ENCODE measurements at places on chromosomes 6 and 20.

GRCh38 chr20:23541776-23542175 is 26.5 kb downstream of the CST9L start:
- no peak for DNase-seq

GRCh38 chr20:40641809-40642208 is 47.2 kb downstream of the MAFB start:
- no peak for DNase-seq

DNA sequence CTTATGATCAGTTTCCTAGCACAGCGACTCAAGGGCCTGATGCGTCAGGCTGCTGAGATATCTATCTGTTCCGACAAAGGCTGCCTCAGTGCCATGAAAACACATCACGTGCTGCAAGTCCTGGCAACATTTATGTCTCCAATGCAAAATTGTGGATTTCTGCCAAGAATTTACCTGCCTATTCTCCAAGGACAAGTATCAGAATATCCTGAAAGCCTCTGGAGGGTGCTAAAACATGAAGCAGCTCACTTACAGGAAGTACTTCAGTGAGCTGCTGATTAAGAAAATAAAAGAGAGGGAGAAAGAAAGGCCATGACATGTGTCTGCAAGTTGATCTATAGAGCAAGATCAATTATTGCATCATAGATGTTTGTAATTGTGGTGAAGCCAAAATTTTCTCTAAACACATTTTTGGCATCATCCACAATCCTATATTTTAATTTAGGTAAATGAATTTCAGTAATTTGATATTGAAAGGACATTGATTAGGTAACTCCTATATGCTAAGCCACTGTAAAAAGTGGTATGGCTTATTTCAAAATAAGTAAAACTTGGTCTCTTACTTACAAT is 25.8 kb upstream of the TPBG start:
- DNase-seq, result no peak

DNA sequence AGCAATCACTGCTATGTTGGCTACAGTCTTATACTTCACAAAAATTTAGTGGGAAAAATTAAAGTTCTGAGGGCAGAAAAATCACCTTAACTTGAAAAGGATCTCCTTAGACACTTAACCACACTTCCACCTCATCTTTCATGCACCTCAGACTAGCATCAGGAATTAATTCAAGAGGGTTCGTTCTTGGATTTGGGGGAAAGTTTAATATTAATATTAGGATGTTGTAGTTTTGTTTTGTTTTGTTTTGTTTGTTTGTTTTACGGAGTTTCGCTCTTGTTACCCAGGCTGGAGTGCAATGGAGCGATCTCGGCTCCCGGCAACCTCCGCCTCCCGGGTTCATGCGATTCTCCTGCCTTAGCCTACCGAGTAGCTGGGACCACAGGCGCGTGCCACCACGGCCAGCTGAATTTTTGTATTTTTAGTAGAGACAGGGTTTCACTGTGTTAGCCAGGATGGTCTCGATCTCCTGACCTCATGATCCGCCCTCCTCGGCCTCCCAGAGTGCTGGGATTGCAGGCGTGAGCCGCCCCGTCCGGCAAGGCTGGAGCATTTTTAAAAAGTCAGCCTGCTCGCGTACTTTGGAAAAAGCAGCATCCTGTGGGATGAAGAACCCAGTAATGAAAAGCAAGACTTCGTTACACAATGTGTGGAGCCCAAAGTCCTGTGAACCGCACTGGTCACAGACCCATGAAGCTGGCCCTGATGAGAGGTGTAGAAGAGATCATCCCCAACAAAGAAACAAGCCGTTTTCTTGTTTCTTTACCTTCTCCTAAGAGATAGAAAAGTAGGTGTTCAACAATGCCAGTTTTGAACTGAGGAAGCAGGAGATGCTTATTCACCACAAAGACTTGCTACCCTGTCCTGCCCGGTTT is 194.9 kb downstream of the GPX5 start:
- DNase-seq, result no peak

GRCh38 chr20:17298171-17298570 is 71.3 kb downstream of the PCSK2 start:
- DNase-seq, result no peak

DNA sequence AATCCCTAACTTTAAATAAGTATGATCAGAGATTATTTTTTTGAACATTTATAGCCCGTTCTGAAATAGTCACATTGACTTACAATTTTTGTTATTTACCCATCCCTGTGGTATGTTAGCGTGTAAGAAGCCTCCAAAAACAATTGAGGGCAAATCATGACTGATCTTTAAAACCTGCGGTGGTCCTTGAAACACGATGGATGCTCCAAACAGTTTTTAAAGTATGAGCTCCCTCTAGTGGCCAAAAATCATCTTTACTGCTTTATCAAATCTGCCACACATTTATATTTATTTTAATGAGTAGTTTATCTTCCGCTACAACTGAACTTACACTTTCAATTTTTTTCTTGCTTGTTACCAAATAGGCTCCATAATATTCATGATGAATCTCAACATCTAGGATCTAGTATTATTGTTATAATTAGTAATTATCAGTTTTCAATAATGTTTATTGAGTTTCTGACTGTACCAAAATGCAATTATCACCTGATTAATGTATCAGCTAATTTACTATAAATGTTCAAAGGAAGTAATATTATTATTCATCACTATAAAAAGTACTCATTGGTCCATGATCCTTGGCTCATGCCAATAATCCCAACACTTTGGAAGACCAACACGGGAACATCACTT is 52.2 kb downstream of the MARCKS start:
- DNase-seq, result no peak

DNA sequence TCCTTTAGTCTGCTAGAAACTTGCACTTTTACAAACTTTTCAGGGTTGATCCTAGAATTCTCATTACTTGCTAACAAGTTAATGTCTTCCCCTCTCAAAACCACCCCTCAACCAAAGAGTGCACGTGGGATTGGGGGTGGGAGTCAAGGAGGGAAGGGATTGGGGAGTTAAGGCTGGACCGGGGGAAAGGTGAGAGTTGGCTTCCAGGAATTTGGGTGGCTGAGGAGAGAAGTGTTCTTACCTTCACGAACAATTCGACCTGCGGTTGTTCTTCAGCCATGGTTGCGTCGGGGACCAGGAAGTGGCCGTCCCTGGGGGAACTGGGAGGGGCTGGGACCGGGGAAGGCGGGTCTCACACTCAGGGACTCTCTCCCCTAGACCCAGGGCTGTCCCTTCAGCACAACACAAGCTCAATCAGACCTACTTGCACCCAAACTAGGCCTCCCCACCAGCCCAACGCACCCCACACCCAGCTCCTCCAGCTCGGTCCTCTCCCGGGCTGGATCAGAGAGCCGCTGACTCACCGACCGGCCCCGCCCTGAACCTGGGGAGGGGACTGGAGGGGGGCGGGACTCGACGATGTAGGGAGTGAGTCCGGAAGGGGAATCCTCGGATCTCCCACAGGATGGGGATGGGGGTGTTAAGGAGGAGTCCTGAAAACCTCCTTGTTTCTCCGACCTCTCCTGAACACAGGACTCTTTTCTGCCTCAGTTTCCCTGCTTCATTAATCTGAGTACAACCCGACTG is at the start of gene CLIC1:
TSS of gene CLIC1 (minus strand) at position 510 of the 747 bp plus-strand sequence. CDS start at position 280, 230 bp downstream.
- DNase-seq, result peak; percentile 63

GRCh38 chr6:103335412-103335811 is 1524.3 kb downstream of the HACE1 start:
- DNase-seq, result no peak

DNA sequence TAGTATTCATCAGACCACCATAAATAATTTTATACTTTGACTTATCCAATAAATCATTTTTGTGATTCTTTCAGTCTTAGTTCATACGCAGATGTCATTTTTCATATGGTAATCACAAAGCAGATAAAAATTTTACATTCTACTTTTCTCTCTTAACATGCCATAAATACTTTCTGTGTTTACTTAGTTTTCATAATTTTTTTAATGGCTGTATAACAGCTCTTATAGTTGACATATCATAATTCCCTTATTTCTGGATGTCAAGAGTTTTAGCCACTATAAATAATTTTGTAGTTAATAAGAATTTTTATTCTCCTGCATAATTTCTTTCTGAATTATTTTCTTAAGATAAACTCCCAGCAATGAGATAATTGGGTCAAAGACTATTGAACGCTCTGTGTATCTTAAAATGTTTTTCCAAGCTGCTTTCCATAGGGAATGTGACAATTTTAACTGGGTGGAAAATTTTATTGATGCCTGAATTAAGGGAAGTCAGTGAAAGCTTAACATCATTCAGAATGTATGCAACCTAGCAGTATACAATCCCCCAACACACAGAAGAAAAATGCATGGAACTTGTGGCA is 702.7 kb downstream of the EPM2A start:
- DNase-seq, result no peak

DNA sequence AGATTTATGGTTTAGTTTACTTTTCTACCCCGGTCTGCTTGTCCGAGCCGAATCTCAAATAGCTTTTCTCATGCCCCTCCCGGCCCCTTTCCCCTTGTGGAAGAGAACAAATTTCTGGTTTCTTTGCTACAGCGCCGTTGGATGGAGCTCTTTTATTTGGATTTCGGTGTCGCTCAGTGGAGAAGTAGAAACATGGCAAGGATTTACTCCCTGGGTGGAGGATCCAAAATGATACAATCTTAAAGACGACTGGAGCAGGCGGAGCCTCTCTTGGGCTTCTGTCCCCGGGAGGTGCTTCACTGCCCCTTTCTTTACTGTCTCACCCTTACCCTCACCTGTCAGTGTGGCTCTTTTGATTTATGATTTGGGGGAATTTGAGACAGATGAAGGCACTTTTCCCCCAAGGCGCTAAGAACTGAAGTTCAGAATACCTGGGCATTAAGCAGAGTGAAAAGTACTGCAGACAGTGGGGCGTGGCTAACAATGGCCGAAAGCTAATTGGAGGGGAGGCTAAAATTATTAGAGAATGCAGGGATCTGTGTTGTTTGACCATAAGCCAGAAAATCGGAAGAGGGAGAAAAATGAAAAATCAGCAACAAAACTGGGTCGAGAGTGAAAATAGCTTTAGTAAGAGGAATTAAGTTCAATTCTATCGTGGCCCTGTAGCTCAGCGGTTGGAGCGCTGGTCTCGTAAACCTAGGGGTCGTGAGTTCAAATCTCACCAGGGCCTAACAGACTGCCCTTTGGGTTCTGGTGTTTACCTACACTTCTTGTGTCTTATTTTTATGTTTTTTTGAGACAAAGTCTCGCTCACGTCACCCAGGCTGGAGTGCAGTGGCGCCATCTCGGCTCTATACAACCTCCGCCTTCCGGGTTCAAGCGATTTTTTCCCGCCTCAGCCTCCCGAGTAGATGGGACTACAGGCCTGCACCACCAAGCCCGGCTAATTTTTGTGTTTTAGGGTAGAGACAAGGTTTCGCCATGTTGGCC is 145.1 kb upstream of the ZNF184 start:
- no peak for DNase-seq

- no peak for DNase-seq
Measured at GRCh38 chr20:40676491-40677269, 12.4 kb downstream of the MAFB start.

DNA sequence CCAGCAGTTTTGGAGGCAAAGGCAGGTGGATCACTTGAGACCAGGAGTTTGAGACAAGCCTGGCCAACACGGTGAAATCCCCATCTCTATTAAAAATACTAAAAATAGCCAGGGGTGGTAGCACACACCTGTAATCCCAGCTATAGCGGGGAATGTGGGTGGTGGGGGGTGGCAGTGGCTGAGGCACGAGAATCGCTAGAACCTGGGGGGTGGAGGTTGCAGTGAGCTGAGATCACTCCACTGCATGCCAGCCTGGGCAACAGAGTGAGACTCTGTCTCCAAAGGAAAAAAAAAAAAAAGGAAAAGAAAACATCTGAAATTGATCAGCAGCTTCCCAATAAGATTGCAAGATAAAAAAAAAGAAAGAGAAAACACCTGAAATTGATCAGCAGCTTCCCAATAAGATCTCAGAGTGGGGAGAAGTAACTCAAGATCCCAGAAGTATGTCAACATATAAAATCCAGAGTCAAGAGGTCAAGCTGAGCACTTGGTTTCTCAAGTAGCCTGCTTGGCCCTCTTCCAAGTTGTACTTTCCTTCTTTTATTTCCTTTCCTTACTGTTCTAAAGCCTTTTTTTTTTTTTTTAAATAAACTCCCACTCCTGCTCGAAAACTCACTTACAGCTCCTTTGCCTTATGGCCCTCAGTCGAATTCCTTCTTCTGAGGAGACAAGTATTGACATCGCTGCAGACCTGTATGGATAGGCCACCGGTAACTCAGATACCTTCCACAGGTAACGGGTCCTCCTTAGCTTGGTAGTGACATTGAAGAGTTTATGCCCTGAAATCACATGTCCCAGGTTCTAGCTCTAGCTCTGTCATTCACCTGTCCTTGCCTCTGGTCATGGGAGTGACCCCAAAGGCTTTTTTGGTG is 368.5 kb upstream of the SYNCRIP start:
- no peak for DNase-seq

DNA sequence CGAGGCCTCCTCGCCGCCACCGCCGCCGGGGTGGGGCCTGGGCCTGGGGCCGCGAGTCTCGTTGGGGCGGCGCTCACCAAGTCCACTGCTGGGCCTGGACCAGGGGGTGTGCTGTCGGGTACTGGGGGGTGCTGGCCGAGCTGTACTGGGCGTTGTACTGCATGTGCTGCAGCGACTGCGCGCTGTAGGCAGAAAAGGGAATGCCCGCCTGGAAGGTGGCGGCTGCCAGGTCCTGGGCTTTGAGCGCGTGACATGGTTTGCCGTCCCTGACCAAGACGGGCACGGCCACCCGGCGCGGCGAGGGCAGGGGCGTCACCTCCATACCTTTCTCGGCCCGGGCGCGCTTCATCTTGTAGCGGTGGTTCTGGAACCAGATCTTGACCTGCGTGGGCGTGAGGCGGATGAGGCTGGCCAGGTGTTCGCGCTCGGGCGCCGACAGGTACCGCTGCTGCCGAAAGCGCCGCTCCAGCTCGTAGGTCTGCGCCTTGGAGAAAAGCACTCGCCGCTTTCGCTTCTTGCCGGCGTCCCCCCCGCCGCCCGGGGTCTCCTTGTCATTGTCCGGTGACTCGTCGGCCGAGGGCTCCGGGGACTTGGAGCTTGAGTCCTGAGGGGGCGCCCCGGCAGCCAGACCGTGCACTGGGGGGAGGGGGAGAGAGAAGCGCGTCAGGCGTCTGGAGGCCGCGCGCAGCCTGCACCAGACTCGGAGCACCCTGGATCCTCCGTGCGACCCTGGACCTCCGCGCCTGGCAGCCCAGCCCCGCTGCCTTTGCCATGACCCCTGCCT is 1.8 kb downstream of the NKX2-2 start:
- no peak for DNase-seq

All from activated CD8-positive, alpha-beta memory T cell treated with anti-CD3 and anti-CD28 coated beads for 1 hour (primary cell).